ENCODE measurements at places on chromosomes 11 and 22.

- no peak for DNase-seq
Observed at GRCh38 chr11:78338138-78338537, 79.5 kb downstream of the GAB2 start.

DNA sequence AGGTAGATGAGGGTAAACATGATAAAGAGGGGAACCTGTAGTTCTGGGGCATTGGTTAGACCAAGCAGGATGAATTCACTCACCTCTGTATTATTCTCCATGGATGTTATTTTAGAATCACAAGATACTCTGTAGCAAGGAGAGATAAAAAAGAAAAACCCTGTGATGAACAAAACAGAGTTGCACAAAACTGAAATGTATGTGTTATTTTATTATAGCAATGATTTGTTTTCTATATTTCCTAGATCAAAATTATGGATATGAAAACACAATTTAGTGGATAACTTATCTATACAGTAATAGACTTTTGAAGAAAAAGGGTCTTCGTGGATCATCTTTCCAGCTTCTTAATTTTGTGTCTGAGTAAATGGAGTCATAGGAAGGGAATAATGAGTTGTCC is at the start of gene OR5B17:
OR5B17 (minus strand) TSS at position 101 of the 400 bp plus-strand sequence; CDS start at position 101, 0 bp downstream.
- DNase-seq, result no peak

DNA sequence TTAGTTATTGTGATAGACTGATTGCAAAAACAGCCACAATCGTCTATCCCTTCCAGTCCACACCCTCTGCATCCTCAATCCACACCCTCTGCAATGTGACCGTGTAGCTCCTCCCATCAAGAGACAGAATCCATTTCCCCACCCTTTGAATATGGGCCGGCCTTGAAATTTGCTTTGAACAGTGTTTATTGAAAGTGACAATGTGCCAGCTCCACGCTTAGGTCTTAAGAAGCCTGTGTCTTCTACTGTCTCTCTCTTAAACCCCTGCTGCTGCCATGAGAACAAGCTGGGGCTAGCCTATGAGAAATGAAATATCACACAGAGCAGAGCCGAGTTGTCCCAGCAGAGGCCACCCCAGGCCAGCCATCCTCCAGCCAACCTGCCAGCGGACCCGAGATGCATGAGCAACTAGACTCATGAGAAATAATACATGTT is 22.3 kb upstream of the MICAL2 start:
- DNase-seq, result no peak

DNA sequence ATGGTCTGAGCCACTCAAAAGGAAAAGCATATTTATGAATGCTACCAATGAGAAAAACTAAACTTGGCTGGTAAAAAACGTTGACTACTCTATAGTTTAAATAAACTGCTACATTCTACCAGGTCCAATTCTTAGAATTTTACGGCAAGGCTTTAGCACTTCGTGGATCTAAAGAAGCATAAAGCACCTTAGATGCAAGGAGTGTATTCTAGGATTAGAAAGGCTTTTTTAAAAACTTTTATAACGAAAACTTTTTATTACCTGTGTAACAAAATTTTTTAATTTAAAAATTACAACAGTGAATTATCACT is 13.9 kb downstream of the PHF21A start:
- no peak for DNase-seq

DNA sequence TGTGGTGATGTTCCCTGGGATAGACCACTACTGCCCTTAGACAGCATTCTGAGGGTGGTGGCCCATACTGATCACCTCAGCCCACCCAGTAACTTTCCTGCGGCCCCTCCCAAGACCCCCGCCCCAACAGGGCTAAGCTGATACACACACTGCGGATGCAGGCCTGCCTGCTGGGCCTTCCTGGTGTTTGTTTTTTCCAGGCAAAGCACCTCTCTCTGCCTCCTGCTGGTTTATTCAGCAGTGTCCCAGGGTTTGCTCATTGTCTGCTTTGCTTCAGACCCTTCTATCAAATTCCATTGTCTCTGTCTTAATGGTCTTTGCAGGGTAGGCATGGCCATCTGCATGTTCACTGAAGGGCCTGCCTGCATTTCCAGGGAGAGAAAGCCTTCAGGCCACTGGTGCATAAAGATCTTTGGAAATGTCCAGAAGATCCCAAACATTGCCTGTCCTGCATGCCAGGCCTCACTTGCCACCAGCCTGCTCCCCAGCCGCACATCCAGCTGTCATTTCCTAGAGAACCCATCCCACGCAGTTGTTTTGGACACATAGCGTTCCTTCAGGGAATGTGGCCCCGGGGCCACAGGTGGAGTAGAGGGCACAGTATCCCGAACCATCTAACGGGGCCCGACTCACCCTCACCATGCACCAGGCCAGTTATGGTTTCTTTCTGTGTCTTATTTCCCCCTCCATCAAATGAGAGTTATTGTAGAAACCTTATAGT is 50.2 kb downstream of the BCR start:
- DNase-seq, result no peak
